Activated CD4-positive, alpha-beta memory T cell treated with anti-CD3 and anti-CD28 coated beads for 36 hours (primary cell): ENCODE measurements at places on chromosomes 3 and 15. TPM values are rescaled to one million over a fixed set of nuclear protein-coding genes. Genes with fewer than 3 reads are reported as not detected.

GRCh38 chr15:39605146-39605545 lies 24.3 kb downstream of the THBS1 start:
- no peak for DNase-seq

DNA sequence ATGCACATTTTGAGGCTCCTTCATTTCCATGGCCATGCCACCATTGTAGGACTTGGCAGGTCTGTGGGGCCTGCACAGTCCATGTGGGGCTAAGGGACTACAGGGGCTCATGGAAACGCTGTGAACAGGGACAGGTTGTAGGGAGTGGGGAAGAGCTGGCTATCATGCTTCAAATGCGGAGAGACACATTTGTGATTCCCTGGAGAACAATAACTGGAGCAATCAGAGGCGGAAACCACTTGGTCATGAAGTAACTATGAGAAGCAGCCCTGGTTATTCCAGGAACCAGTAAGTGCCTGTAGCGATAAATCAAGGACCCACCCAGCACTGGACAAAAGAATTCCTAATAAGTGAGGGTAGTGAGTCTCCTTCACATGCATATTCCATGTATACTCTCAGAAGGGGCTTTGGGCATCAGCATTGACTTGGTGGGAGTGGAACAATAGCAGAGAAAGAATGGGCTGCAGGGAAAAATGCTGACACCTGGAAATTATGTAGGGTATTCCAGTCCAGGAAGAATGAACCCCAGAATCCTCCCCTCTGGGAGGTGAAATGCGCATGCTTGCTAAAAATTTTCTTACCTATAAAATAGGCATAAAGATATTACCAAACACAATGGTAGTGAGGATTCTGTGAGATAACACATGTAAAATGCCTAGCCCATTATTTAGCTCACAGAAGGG lies 251.4 kb upstream of the ROPN1 start:
- DNase-seq, result no peak

- DNase-seq, result peak; percentile 36
Observed at GRCh38 chr15:93152360-93152759, 63.3 kb upstream of the RGMA start.

DNA sequence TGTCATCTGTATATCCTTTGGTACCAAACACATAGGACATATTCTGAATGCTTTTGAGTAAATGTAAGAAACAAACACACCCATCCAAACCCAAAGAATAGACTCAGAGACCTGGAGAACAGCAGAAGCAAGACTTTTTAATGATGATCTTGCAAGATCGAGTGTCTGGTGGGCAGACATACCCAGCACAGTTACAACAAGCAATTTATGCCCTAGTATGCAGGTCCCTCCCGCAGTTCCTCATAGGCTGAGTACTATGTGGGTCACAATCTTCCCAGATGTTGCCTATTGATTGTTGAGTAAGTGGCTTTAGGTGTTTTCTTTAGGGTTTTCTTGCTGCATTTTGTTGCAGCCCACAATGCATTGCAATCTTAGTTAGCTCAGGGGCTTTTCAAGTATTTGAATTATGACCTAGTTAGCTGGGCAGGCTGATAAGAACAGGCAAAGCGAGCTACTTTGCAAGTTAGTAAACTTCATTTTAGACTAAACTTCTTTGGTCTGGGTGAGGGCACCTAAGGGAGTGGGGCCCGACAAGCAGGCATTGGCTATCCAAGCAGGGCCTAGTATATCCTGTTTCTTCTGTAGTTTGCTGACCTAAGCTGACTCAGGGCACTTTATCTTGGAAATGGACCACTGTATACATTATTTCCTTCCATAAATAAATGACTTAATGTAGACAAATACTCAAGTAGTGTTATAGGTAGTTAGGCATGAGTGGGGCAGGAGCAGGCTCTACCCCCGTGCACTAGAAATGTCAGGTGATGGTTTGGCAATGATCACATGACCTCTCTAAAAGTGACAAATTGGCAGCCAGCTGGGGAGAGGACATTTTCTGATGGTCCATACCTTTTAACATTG lies 87.3 kb upstream of the LIPC start:
- no peak for DNase-seq

DNA sequence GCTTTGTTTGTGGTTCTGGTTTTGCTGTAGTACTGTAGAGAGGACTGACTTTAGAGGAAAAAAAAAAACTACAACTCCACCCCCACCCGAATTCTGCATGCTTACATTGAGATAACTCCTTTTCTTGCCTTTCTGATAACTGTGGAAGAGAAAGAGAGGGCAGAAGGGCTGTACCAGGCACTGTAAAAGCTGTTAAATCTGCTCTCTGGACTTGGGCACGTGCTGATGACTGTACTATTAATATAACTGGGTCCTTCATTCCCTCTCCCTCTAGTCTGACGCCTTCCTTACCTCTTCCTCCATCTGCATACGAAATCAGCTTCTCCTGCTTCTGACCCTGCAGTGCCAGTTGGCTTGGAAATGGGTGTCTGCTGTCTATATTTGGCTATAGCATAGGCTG lies 15.0 kb downstream of the MAPKBP1 start:
- no peak for DNase-seq

PRICKLE2 gene
- total RNA-seq, result not detected

GOLGA6A gene
- total RNA-seq, result not detected
